ENCODE measurements at places on chromosomes 4 and X.
A peak's percentile ranks its signal among the peaks of the same experiment; 100 is the strongest.

DNA sequence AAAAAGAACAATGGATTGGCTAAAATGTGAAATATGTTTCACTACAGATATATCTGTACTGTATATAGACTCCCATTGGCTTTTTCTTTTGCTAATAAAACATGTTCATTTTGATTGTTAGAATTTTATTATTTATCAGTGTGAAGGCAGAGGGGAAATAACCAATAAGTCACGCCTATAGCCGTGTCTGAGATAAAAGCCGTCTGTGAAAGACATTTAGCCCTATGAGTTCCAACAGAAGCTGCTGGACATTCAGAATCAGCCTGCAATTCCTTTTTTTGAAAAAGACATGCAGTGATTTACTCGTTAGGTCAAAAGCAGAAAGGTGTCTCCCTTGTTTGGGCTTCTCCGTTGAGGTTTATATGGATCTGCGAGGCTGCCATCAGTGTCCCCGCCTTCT, 24.2 kb upstream of the SLC25A4 start:
- no peak for DNase-seq

DNA sequence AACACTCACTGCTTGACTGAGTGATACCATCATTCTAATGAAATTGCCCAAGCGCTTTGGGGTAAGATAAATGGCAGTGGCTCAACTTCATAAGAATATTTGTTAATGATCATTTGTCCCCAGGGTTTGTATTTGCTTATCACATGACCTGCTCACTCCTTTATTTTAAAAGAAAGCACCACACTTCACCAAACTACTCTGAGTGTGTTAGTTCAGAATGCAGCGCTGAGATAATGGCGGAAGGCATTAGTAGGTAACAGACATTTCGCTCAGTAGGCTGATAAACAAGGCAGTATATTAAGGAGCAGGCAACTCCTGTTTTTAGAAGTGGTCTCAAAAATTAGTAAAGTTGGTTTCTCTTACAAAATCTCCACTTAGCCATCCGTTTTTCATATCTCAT, 1.6 kb downstream of the SNX25 start:
- no peak for DNase-seq

GRCh38 chr4:7001271-7001670, 41.9 kb upstream of the TADA2B start:
- DNase-seq: no peak

GRCh38 chrX:154094833-154095232, 2.7 kb downstream of the MECP2 start:
- DNase-seq: no peak

GRCh38 chr4:8891646-8892555, 20.3 kb upstream of the HMX1 start:
- DNase-seq: no peak

DNA sequence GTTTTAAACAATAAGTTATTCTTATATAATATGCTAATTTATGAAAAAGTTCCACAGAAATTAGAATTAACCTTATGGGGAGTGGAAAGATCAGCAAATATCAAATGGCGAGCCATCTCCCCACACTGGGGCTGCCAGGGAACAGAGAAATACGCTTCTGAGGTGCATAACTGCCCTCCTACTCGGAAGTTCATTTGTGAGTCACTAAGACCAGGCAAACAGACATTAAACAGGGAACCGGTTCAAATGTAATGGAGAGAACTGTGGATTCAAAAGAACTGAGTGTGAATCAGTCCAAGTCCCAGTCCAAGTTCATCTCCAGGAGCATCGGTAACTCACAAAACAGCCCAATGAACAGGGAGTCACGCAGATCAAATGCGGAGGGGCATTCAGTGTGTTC, 11.4 kb upstream of the S100G start:
- no peak for DNase-seq

GRCh38 chrX:136766785-136767103, 14.0 kb downstream of the ARHGEF6 start:
- DNase-seq: no peak

DNA sequence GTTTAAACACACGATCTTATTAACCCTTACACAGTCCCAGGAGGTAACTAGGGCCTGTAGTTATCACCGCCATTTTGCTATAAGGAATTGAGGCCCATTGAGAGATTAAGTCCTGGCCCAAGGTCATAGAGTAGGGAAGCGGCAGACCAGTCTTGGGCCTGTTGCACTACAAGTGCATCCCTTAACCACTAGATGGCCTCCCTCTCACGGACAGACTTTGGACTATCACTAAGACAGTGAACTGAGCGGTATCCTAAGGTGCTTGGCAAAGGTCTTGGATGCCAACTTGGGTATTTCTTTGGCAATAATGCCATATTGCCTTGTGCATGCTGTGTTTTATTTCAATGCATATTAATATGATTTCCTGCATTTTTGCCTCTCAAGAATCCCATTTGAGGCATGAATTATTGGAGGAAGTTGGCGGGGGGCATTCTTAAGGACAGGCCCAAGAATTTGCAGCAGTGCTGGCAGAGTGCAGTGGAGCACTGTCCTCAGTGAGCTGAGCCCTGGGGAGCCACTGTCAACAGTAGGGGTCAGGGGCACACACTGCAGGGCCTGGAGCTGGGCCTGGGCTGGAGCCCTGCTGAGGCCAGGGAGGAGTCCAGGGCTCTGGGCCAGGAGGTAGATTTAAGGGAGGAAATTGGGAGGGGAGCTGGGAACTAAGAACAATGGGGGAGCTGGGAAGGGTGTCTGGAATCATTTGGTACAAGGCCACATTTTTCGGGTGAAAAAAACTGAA, 147.4 kb downstream of the SMIM20 start:
- no peak for DNase-seq

DNA sequence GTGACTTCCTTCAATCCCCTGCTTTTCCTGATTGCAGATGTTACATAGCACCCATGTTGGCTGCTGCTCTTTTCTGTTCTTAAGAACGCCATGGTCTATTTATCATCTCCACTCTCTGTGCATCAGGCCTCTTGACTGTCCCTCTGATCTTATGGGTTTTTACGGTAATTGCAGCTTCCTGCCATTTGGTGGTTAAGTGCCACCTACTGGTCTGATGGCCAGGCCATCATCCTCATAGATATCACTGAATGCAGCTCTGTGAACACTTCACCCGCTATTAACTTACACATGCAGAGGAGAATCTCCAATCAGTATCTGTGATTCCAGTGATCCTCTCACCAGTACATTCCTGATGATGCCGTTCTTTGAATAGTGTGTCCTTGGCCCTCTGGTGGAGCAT, 382.4 kb downstream of the TRAM1L1 start:
- no peak for DNase-seq

DNA sequence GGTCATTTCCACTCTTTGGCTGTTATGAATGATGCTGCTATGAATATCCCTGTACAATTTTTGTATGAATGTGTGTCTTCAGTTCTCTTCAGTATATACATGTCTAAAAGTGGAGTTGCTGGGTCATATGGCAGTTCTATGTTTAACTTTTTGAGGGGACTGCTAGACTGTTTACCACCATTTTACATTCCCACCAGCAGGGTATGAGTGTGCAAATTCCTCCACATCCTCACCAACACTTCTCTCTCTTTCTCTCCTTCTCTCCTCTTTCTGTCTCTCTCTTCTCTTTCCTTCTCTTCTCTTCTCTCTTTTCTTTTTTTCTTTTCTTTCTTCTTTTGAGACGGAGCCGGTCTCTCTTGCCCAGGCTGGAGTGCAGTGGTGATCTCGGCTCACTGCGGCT, 7.8 kb downstream of the WWC2 start:
- no peak for DNase-seq

DNA sequence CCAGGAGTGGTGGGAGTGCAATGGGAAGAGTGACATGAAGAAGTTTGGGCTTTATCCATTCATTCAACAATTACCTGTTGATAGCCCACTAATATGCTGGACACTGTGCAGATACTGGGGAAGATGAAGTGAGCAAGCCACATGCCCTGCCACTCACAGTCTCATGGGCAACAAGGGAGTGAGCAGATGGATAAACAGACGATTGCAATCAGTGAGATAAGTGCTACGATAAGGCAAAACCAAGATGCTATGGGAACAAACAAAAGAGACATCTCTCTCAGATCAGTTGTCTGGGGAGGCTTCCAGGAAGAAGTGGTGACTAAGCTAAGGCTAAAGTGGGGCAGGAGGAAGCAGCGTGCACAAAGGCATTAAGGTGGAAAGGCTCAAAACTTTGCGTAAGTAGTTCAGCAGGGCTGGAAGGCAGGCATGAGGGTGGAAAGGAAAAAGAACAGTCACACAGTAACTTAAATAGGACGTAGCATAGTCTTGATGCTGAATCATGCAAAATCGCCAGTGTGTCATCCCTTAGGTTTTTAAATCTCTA, 31.7 kb downstream of the GAB3 start:
- DNase-seq: no peak

DNA sequence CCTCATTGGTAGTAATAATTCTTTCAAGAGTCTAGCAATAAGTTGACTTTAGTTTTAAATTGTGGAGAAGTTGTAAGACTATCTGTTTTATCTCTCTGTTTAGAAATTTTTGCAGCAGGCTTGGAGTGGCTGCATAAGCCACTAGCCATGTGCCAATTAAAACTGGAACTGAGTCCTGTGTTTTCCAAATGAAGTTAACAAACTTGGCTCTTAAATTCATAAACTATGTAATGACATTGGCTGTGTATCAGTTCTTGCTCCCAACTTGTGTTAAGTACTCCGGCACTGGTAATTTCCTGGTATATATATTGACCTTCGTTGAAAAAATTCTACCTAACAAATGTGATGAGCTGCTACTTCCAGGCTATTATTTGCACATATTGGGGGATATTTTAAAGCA, 420.4 kb downstream of the GBA3 start:
- DNase-seq: no peak

DNA sequence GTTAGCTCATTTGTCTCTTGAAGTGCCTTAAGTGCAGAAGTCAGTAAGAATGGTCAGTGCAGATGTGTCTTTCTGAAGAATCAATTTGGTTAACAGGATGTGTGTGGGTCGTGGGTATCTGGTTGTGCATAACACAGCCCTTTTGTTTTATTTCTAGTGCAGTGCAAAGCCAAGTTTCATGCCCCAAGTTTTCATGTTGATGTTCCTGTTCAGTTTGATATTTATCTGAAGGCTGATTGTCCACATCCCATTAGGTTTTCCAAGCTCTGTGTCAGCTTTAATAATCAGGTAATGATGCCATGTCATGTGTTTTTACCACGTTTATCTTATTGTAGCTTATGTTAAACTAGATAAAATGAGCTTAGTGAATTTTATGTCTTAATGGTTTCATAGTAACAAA, 27.4 kb downstream of the TRAPPC11 start:
- DNase-seq: no peak

GRCh38 chr4:110735686-110736085, 112.8 kb upstream of the PITX2 start:
- no peak for DNase-seq

- peak; percentile 17 for DNase-seq
Measured at GRCh38 chrX:129523079-129523911, at the start of gene SMARCA1. Gene SMARCA1 (minus strand): TSS chrX:129523490. CDS start chrX:129523370, 120 bp downstream.

DNA sequence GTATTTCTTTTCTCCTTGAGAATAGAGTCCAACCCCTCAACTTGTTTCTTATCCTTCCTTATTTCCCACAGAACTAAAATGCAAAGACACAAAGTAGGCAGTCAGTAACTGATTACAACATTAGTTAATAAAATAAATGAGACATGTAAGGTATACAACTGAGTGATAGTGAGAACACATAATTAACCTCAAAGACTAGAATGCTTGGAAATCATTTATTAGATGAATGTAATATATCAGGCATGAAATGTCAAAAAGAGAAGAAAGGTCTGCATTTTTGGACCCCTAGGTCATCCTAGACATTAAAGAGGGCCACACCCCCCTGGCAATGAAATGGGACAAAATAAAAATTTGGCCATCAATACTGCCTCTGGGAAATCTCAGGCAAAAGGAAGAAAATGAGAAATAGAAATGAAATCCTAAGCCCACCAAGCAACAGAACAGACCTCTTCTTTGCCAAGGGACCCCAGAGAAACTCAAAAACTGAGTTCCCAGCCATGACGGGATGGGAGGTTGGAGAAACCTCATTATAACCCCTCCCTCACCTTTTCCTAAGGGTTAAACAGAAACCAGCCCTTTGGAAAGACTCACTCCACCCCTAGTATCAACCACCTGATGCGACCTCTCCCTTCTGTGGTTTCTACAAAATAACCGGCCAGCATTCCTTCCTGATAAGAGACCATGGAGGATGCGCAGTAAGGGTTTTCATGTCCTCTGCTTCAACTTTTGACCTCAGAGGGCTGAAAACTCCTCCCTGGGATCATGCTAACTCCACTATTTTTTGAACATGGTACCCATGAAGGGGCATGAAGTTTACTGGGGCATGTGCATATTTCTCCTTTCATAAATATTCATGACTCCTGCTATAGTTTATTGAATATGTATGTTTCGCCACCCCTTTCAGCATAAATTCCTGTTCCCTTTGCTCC, 90.0 kb upstream of the EXOC1L start:
- DNase-seq: no peak

GRCh38 chr4:83257811-83258210, 26.8 kb downstream of the COQ2 start:
- no peak for DNase-seq

- no peak for DNase-seq
Measured at GRCh38 chrX:68419975-68420374, 13.3 kb downstream of the OPHN1 start.

GRCh38 chr4:138051157-138051556, 191.0 kb downstream of the SLC7A11 start:
- no peak for DNase-seq

DNA sequence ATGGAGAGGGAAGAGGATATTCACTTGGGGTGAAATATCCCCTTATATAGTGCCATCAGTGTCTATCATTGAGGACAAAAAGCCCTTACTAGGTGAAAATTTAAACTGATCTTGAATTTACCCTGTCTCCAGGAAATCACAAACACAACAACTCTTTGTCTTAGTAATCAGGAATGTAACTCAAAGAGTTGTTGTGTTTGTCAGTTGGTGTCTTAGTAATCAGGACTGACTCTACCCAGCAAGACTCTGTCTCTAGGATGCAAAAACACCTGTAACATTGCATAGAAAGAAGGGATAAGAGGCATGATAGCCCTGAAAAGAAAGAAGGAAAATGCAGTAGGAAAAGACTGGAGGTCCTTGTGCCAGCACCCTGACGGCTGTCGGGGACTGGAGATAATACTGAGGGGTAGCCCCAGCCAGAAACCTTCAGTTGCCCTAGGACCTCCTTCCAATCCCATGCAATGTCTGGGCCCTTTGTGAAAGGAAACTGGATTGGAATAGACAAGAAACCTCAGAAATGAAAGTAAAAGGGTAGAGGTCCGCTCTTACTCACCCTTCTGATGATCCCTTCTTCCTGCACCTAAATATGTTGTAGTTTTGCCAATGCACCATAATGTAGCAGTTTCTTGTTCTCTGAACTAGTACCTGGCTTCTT, 45.3 kb downstream of the HMGB2 start:
- DNase-seq: no peak

- DNase-seq: peak; percentile 86
Measured at GRCh38 chr4:153204247-153204671, at the start of gene TRIM2. Gene TRIM2 (plus strand): TSS chr4:153204443. CDS start chr4:153204531, 88 bp downstream.
